ENCODE measurements at places on chromosomes 16 and 17.

- DNase-seq: no peak
These were observed 657.8 kb downstream of the MAF start for GRCh38 chr16:78942625-78943245.

DNA sequence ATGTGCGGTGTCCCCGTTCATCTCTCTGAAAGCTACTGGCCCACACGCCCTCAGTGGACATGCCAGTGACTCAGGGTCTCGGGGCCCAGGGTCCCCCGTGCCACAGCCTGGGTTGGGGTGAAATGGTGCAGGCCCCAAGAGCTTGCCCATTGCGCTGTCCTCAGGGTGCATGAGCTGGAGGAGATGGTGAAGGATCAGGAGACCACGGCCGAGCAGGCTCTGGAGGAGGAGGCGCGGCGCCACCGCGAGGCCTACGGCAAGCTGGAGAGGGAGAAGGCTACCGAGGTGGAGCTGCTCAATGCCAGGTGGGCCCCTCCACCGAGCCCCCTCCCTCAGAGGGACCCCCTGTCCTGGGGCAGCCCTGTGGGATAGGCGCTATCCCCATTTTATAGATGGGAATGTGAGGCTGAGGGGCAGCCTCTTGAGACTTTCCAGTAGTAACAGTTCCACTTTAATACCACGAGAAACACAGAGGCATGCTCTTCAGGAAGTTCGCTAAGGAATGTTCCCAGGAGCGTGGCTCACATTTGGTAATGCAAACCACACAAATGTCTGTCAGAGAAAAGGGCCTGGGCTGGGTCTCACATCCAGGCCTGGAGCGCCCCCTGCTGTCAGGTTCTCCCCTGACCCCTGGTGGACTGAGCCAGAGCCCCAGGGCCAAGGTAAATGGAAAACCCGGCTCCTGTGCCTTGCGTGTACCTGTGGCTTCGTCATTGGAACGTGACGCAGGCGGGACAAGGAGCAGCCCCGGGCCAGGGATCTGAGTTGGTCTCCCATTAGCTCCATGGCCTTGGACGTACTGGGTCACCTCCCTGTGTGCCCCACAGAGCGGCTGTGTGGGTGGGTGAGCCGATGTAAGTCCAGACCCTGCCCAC, 133.7 kb downstream of the RAB11FIP4 start:
- peak; percentile 97 for DNase-seq

DNA sequence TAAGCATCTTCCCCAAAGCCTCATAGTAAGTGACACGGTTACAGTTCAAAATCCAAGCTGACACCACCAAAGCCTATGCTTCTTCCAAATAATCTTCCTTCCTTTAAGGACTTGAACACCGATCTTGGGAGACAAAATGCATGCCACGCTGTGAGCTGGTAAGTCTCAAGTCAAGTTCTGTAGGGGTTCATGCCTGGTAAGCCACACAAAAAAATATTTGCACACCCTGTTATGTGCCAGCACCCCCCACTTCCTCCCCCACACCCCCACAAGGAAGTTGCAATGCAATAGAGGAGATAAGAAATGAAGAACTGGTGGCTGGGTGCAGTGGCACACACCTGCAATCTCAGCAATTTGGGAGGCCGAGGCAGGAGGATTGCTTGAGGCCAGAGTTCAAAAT, 5.6 kb downstream of the NOG start:
- no peak for DNase-seq

DNA sequence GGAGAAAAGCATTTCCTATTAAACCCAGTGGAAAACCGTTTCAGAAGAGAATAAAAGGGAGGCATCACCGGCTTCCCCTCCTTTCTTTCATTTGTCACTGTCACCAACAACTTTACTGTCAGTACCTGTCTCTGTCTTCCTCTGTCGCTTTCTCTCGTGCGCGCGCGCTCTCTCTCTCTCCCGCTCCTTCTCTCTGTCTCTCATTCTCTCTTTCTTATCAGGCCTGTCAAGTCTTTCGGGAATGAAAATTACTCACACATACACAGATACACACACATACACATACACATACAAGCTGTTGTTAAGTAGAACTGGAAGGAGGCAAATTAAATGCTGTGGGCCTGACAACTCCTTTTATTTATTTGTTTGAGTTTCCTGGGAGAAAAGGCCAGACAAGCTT, 17.6 kb downstream of the MYOCD start:
- DNase-seq: no peak

- no peak for DNase-seq
These were observed 24.2 kb downstream of the MAP3K3 start for GRCh38 chr17:63646488-63646806.

DNA sequence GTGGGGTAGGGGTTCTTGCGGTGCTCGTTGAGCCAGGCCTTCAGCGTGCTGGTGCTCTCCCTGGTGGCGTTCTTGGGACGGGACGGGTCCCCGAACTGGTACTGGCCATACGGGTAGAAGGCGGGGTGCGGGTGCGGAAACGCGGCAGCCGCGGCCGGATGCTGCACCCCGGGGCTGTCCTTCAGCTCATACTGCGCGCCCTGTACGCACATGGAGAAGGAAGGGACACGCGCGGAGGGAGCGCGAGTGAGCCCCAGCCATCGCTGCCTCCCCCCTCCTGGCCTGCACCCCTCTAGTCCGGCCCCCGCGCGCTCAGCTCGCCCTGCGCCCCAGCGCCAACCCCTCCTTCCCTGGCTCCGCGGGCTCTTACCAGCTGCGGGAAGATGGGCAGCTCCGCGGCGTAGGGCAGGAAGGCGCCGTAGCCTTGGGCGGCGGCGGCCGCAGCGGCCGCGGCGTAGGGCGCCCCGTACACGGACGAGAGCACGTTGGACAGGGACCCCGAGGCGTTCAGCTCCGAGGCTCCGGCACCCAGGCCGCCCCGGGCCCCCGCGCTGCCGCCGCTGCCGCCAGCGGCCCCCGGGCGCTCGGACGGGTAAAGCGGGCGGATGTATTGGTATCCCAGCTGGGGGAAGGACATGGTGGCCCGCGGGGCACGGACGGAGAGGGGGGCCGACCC, 1.0 kb downstream of the IRX3 start:
- no peak for DNase-seq

GRCh38 chr16:55040366-55041086, 109.9 kb downstream of the IRX5 start:
- peak; percentile 68 for DNase-seq

DNA sequence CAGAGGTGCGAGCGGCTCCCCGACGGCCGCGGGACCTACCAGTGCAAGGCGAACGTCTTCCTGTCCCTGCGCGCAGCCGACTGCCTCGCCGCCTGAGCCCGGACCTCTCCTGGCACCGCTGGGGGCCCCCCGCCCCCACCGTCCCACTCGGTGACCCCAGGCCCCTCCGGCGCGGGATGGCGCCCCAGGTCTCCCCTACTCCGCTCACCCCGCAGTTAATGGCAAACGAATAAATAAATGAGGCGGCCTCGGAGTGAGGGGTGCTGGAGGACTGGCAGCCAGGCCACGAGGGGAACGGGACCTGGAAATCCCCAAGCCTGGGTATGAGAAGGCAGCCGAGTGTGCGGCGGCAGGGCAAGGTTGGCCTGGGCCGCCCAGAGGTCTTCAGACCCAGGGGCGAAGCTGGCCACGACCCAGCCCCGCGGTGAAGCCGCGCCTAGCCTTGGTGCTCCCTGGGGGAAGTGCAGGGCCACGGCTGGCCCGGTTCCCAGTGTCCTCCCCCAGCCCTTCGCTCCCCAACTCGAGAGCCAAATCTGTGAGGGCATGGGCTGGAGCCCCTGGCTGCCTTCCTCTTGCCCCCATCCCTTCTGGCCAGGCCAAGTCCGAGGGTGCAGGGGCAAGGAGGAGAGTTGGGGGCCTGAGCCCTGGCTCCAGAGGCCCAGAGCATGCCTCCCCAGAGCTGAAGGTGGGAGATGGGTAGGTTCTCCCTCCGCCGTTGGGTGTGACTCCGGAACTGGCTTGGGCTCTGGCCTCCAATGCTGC, 796 bp downstream of the NPB start:
- no peak for DNase-seq

DNA sequence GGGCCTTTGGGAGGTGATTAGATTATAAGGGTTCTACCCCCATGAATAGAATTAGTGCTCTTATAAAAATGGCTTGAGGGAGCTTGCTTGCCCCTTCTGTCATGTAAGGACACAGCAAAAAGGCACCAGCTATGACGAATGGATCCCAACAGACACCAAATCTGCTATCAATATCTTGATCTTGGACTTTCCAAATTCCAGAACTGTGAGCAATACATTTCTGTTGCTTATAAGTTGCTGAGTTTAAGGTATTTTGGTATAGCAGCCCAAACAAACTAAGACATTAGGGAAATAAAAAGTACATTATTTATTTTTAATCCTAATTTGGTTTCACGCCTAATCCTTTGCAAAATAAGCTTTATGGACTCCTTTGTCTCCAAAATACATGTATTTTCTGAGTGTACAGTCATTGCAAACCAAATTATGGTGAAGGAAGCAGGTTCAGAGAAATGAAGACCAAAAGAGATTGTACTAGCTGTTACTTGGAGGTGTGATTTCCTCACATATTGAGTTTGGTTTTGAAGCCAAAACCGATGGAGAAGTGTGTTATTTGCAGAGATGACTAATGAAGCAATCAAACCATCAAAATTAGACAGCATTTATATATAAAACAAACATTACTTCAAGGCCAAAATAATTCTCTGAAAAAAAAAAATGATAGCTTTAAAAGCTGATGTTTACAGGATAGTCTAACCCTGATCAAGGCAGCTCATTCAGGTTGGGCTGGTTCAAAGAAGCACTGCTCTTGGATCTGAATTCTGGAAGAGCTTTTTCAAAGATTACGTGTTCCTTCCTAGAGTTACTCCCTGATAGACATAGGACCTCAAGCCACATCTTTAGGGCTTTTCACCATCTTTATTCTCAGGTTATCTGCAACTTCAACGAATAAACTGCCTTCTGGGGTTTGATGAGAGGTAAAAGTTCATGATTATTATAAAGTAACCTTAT, 71.6 kb downstream of the MYO1D start:
- no peak for DNase-seq

DNA sequence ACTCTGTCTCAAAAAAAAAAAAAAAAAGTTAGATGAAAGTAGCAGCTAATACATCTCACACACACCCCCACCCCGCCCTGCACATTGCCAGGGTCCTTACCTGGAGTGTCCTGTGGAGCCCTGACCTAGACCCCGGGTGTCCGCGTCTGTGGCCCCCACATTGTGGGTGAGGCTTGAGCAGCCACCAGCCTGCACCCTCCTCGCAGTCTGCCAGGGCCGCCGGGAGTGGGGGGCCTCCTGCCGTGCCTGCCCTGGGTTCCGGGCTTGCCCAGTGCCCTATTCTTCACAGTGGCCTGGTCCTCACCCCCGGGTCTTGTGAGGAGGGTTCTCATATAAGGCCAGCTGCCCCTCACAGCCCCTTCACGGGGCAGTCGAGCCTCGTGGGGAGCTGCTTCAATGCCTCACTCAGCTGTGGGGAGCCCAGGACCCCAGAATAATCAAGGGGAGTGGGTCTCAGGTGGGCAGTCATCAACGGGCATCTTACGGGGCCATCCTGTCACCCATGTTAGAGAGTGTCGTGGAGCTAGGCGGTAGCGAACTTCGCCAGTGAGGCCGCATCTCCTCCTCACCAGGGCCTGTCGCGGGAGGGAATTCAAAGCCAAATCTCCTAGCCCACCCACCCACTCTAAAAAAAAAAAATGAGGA, 85.9 kb upstream of the CHMP6 start:
- no peak for DNase-seq

Data from spleen (tissue), 13 donors.